Mucosa of descending colon (tissue), 3 donors: ENCODE measurements at places on chromosomes 4 and X. TPM values are rescaled to one million over a fixed set of nuclear protein-coding genes. Genes with fewer than 3 reads are reported as not detected.

DNA sequence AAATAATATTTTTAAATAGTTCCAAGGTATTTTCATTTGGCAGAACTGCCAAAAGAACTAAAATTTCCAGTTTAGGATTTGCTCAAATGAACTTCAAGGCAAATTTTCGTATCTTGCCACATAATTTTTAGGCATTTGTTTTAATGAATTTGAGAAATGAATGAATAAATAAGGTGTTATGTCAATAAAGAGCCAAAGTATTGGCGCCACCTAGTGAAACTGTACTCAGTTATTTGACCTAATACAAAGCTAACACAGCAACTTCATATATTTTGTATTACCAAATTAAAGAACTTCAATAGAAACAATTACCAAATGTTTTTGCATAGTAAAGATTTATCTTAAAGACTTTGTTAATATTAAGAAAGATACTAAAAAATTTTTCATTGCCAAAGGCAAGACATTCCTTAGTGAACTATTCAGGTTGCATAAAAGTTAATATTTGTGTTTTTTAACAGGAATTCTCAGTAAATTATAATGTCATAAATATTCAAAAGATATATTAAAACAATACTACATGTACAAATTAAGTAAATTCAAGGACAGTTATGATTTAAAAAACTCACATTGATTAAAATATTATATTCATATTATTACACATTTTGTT lies 50.3 kb downstream of the STPG2 start:
- DNase-seq = peak; percentile 11

DNA sequence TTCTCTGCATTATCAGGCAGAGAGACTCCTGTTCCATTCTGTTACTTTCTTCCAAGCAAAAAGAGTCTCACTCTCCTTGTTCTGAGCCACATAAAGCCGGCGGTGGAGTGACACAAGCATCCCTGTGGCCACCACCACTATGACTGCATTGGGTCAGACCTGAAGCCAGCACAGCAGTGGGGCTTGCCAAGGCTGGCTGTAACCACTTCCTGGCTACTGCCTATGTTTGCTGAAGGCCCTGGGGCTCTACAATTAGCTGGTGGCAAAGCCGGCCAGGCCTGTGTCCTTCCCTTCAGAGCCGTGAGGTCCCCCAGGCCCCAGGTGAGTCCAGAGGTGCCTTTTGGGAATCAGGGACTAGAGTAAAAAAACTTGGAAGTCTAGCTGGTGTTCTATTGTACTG lies 31.8 kb downstream of the PLAC8 start:
- no peak for DNase-seq

- peak; percentile 83 for DNase-seq
Observed at GRCh38 chr4:7929118-7929951, 10.3 kb downstream of the AFAP1 start.

GRCh38 chr4:121227341-121227792 lies 63.2 kb upstream of the TNIP3 start:
- no peak for DNase-seq

DNA sequence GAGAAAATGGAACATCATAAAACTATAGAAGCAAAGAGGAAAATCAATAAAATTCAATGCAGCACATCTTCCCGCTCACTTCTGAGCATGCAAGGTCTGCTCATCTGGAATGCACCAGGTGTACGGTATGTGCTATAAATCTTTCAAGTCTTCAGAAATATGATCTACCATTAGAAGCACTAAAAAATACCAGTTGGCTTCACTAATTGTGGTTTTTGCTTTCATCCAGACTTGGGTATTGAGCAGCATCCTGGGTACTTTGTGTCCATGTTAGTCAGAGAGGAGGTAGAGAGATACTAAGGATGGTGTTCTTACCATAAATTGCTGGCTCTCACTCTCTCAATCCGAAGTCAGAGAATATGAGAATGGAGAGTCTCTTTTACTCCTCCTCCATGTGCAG lies 477.1 kb downstream of the PPARGC1A start:
- DNase-seq = no peak

GRCh38 chr4:168723569-168723968 lies 226.7 kb downstream of the PALLD start:
- DNase-seq = no peak

DNA sequence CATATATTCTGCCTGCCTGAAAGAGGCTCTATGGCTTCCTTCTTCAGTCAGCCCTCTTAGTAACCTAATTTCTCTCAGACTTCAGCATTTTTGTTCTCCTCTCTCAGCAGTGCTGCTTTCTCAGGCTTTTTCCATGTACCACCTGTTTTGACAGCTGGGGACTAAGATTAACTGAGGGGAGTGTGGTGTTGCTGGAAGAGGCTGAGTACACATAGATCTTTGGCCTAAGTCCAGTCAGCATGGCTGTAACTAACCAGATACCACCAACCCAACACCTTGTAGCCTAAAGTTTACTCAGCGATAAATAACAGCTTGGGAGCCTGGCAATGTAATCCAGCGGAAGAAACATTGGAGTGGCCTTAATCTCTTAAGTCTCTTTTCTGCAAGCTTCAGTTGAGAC lies 85.5 kb downstream of the RTL3 start:
- no peak for DNase-seq

- no peak for DNase-seq
Observed at GRCh38 chr4:84632092-84632491, 49.2 kb downstream of the CDS1 start.

GRCh38 chr4:152525878-152526277 lies 10.0 kb downstream of the FBXW7 start:
- no peak for DNase-seq

- no peak for DNase-seq
Observed at GRCh38 chr4:9987749-9988362, 33.4 kb downstream of the SLC2A9 start.

DNA sequence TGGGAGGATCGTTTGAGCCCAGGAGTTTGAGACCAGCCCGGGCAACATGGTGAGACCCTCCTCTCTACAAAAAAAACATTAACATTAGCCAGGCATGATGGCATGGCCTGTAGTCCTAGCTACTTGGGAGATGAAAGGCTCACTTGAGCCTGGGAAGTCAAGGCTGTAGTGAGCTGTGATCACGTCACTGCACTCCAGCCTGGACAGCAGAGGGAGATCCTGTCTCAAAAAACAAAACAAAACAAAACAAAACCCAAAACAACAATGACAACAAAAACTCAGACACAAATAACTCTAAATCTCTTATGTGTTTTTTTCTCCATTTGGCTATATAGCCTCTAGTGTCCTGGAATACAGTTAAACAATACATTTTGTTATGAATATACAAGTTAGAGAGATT lies 127.3 kb upstream of the STK26 start:
- DNase-seq = no peak

DNA sequence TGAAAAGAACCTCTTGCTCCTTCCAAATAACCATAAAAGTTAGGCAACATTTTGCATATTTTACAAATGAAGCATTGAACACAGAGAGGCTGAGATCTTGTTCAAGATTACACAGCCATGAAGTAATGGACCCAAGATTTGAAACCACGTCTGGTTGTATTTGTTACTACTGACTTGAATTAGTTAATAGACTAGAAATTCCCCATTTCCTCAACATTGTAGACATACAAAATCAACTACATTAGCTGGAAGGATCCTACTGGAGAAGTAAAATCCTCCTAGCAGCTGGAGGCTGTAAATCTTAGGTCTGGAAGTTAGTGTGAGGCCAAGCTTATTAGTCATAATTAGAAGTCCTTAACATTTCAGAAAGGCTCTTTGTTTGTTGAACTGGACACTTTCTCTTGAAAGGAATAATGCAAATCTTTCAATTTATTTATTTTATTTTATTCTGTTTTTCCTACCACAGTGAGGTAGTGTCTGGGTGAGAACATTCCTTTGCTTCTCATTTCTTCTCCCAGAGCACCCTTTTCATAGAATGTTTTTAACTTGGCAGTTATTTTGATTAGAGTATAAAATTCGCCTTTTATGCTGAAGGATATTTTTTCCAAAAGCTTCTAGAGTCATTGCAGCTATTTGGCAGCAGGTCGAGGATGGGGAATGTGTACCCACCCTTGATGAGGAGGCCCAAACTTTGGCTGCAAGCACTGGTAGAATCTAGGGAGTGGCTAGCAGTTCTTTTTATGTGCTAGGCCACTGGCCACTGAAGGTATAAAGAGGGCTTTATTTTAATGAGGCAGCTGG lies 62.0 kb upstream of the CLNK start:
- DNase-seq = no peak

- DNase-seq = no peak
Observed at GRCh38 chr4:76305033-76305687, 1.4 kb upstream of the STBD1 start.

- DNase-seq = no peak
Observed at GRCh38 chr4:84596826-84597225, 13.9 kb downstream of the CDS1 start.

Gene TEC
- total RNA-seq = 3.4 TPM

Gene AFM
- total RNA-seq = not detected

Gene POLN
- total RNA-seq = 1.4 TPM

Gene MAGEE2
- 0.25 TPM for total RNA-seq

Gene NPY2R
- total RNA-seq = 0.51 TPM

Gene BMP3
- 39.6 TPM for total RNA-seq

Gene HAUS3
- total RNA-seq = 9.9 TPM

Gene DCAF4L1
- 0.05 TPM for total RNA-seq
